Stimulated activated CD4-positive, alpha-beta T cell treated with anti-CD3 and anti-CD28 coated beads, Interleukin-4, amount 100 ng/mL, for 48 hours (primary cell): ENCODE measurements at places on chromosomes 12 and 14.

GRCh38 chr12:27975222-27976136 lies 2.9 kb upstream of the PTHLH start:
- DNase-seq, result no peak

GRCh38 chr12:109346920-109347319 lies 780 bp upstream of the MYO1H start:
- DNase-seq, result no peak

DNA sequence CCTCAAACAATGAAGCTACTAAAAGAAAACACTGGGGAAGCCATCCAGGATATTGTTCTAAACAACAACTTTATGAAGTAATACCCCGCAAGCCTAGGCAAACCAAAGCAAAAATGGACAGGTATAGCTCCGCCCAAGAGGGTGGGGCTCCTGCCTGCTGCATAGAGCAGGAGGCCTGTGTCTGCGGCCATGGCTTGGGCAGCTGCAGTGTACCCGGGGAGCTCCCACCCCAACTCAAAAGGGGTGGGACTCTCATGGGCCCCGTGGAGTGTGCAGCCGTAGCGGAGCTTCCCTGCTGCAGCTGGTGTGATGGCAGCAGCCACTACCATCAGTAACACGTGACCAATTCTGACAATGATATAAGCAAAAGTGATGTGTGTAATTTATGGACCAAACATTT lies 264.2 kb upstream of the KITLG start:
- no peak for DNase-seq

GRCh38 chr12:50024805-50025186 lies 498 bp downstream of the RACGAP1 start:
- DNase-seq, result peak; percentile 13

- DNase-seq, result no peak
Measured at GRCh38 chr12:12549426-12549825, 13.2 kb downstream of the DUSP16 start.

- no peak for DNase-seq
Measured at GRCh38 chr12:99983456-99984258, 1.1 kb downstream of the ANKS1B start.

DNA sequence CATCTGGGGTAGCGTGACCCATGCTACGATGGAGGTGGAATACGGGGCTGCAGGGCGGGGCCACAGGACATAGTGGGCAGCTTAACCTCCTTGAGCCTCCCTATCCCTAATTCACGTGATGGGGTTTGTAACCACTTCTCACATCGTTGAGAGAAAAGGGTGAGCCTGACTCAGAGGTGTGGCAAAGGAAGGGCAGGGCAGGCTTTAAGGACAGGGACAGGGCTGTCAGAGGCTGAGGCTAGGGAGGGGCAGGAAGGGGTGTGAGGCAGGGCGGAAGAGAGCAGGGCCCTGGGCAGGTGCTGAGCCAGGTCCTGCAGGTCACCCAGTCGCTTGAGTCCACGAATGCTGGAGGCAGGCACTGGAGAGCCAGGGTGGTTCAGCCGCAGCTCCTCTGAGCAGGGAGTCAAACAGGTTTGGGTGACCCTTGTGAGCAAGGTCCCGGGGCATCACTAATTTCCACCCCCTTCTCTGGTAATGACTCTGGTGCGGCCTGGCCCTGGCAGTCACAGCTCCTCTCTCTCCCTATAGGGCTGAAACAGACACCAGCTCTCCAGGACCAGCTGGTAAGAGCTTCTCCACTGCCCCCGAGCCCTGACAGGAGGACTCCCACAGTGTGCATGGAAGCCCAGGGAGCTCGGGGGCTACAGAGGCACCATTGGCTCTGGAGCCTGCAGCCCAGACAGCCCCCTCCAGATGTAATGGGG lies 7.5 kb upstream of the AQP2 start:
- DNase-seq, result no peak

- DNase-seq, result no peak
Measured at GRCh38 chr12:8639936-8640335, 22.7 kb downstream of the MFAP5 start.

DNA sequence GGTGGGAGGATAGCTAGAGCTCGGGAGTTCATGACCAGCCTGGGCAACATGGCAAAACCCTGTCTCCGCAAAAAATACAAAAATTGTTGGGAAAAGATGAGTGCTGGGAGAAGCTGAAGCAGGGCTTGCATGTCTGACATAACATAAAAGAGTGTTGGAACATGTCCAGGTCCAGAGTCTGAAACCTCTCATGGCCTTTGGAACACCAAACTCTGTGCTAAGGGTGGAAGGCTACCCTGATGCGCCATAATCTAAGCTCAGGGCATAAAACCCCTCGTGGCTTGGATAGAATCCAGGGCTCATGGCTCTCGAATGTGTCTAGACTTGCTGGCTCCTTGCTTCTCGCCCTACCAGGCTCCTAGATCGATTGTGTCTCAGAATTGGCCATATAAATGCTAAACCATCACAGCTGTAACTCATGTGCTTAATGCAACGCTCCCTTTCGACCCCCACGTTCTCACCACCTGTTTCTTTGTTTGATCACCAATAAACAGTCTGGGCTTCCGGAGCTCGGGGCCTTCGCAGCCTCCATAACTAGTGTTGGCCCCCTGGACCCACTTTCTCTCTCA lies 6.7 kb upstream of the CLEC7A start:
- DNase-seq, result no peak

DNA sequence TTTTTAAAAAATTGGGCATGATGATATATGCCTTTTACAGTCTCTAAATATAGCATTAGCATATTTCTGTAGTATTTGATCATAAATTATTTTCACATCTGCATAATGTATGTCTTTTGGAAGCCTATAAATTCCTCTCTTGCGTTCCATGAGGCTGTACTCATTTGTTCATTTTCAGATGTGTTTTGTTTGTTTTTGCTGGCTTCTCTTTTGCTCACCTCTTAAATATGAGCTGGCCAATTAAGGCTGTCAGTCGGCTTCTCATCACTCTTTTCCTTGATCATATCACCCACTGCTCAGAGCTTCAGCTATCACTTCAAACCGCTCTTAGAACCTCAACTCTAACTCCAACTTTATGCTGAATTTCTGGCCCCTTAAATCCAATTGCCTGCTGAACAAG lies 6.6 kb downstream of the TMEM263 start:
- DNase-seq, result no peak

DNA sequence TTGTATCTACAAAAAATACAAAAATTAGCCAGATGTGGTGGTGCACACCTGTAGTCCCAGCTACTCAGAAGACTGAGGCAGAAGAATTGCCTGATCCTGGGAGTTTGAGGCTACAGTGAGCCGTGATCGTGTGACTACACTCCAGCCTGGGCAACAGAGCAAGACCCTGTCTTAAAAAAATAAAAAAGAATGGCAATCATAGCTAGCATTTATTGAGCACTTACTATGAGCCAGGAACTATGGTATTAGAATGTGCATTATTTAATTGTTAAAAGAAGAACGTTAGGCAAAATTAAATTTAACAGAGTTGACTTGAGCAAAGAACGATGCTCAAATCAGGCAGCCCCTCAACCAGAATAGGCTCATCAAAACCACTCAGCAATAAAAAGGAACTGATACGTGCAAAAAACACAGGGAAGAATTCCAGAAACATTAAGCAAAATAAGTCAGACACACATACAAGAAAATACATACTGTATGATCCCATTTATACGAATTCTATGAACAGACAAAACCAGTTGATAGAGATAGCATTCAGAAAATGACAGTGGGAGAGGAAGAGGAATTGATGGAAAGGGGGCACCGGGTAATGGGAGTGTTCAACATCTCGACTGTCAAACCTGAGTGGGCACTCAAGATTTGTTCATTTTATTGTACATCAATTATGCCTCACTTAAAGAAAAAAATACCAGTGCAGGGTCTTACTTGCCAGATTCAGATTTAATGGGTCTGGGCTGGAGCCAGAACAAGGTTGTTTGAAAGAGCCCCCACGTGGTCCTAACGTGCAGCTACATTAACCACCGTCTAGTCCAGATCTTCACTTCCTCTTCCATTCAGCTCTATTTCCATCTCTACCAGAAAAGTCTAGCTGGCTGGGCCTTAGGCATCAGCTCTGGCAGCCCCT lies 8.0 kb downstream of the SCNN1A start:
- no peak for DNase-seq

- peak; percentile 38 for DNase-seq
Measured at GRCh38 chr12:5200278-5201087, 156.8 kb downstream of the KCNA5 start.

GRCh38 chr12:104291867-104292524 lies 11.5 kb upstream of the EID3 start:
- DNase-seq, result no peak

- no peak for DNase-seq
Measured at GRCh38 chr12:3685830-3686229, 67.1 kb downstream of the CRACR2A start.

- no peak for DNase-seq
Measured at GRCh38 chr14:74599321-74599761, 12.7 kb downstream of the LTBP2 start.

DNA sequence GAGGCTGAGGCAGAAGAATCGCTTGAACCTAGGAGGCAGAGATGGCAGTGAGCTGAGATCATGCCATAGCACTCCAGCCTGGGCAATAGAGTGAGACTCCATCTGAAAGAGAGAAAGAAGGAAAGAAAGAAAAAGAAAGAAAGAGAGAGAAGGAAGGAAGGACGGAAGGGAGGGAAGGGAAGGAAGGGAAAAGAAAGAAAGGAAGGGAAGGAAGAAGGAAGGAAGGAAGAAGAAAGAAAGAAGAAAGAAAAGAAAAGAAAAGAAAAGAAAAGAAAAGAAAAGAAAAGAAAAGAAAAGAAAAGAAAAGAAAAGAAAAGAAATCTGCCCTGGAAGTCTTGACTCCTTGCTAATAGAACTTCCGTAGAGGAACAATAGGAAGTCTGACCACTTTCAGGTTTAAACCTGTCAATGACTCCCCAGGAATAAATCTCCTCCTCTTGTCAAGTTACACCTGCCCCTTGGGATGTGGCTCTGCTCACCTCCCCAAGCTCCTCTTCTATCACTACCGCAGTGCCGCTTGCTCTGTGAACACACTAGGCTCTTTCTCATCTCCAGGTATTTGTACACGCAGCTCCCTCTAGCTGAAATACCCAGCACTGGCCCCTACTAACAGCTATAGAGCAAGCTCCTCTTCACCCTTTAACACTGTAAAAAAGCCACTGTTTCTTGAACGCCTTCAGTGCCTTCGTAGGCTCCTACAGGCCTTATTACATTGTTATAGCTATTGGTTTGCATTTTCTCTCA lies 773.1 kb upstream of the TBX3 start:
- DNase-seq, result no peak

- DNase-seq, result no peak
Measured at GRCh38 chr14:61330511-61330910, 9.1 kb downstream of the PRKCH start.

DNA sequence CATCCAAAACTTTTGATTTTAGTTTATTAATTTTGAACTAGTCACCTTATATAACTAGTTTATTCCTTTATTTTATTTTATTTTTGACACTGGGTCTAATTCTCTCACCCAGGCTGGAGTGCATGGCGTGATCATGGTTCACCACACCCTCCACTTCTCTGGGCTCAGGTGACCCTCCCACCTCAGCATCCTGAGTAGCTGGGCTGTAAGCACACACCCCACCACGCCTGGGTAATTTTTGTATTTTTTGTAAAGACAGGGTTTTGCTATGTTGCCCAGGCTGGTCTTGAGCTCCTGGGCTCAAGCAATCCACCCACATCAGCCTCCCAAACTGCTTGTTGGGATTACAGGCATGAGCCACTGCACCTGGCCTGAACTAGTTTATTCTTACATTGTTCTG lies 17.3 kb downstream of the PCNX1 start:
- DNase-seq, result no peak

GRCh38 chr14:97401714-97402113 lies 604.5 kb downstream of the VRK1 start:
- DNase-seq, result no peak

- no peak for DNase-seq
Measured at GRCh38 chr14:52244997-52245396, 22.5 kb upstream of the PTGDR start.

- DNase-seq, result no peak
Measured at GRCh38 chr12:47551426-47551851, 154.4 kb downstream of the RPAP3 start.

GRCh38 chr12:14190694-14191093 lies 174.8 kb upstream of the ATF7IP start:
- no peak for DNase-seq

DNA sequence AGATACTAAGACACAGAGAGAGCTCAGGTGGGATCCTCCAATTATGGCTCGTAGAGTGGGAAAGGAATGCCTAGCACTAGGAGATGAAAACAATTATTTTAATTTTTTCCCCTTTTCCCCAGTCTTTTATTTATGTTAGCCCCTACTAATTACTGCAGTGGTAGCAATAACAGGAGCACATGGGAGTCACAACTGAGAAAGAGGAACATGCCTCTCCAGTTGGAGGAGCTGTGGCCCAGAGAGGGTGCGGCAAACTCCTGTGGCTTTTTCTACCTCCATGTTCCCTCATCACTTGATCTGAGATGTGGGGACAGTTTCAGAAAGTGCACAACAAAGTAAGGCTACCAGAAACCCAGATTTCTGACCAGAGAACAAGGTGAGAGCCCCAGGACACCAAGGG lies 25.9 kb upstream of the POC1B start:
- DNase-seq, result no peak

DNA sequence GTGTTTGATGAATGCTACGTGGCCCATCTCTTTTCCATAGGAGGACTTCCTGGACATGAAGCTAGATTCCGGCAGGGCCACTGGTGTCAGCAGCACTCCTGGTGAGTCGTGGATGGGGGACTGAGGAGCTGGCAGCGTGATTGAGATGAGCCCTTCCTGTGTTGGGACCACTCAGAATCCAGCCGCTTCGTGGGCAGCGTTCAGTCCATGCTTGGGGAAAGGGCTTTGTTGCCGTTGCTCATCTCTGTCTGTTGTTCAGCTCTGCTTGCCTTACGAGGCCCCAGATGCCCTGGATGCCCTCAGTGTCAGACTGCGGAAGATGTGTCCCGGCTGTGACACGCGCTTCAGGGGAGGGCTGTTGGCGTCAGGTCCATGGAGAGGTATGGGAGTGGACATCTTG lies 127.1 kb upstream of the RTL1 start:
- DNase-seq, result no peak

DNA sequence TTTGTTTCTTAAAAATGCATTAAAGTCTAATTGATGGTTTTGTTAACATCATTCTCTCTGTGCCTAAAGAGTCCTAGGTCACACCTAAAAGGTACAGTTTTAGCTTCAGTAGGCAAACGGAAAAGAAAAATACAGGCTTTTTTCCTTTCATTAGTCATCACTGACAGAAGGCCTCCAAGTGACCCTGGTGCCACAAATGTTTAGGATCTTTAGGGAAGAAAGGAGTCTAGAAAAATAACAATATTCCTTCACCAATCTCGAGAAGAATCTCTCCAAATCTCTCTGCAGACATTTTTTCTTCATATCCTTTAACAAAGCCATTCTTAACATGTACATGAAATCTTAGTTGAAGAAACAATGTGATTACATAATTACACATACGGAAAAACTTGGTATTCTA lies 2.0 kb downstream of the DENND5B start:
- DNase-seq, result no peak

DNA sequence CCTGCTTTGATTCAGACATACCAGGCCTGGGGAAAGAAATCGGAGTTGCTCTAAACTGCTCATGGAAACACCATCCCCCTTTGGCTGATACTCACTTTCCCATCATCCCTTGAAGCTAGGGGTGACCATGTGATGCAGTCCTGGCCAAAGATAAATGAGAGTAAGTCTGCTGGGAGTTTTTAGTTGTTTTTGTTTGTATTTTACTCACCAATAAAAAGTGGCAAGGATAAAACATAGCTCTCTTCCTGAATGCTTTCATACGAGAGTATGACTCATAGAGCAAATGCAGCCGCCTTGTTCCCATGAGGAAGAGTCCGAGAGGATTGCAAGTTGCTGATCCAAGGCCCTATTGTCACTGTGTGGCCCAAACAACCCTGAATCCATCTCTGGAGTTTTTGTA lies 126.4 kb upstream of the TMEM132C start:
- no peak for DNase-seq
